OCI-LY7 (cell line): ENCODE measurements at places on chromosomes 3 and 15. TPM values are rescaled to one million over a fixed set of nuclear protein-coding genes. Genes with fewer than 3 reads are reported as not detected.

DNA sequence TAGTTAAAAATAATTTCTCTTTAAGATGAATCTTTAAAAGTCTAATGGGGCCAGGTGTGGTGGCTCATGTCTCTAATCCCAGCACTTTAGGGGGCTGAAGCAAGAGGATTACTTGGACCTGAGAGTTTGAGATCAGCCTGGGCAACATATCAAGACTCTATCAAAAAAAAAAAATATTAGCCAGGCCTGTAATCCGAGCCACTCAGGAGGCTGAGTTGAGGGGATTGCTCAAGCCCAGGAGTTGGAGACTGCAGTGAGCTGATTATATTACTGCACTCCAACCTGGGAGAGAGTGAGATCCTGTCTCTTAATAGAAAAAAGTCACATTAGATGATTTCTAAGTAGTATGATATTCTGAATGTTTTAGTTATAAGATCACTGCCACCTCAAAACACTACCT is 322.0 kb upstream of the MANF start:
- DNase-seq: no peak

Gene DOCK3
- total RNA-seq: not detected in 2 replicates

Gene ROPN1B
- total RNA-seq: not detected in 2 replicates

Gene CHST14
- 13.6 and 15.3 TPM in 2 replicates for total RNA-seq

GRCh38 chr3:1348547-1348946 is 255.7 kb downstream of the CNTN6 start:
- no peak for DNase-seq

DNA sequence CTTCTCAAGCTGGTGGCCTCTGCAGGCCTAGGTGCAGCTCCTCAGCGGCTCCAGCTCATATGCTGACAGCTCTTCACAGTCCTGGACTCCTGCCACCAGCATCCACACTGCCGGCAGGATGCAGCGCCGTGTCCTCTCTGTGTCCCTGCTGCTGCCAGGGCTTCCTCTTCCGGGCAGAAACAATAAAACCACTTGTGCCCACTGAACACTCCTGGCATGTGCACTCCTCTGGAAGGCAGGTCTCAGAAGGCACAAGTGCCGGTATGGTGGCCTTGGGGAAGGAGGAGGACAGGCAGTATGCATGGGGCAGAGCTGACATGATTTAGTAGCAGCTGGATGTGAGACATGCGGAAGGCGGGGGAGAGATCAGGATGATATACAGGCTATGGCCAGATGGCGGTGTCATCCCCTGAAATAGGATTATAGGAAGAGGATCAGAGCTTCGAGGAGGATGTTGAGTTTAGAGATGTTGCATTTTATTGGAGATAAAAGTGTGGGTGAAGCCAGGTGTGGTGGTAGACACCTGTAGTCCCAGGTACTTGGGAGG is 7.5 kb upstream of the MAN2A2 start:
- no peak for DNase-seq

DNA sequence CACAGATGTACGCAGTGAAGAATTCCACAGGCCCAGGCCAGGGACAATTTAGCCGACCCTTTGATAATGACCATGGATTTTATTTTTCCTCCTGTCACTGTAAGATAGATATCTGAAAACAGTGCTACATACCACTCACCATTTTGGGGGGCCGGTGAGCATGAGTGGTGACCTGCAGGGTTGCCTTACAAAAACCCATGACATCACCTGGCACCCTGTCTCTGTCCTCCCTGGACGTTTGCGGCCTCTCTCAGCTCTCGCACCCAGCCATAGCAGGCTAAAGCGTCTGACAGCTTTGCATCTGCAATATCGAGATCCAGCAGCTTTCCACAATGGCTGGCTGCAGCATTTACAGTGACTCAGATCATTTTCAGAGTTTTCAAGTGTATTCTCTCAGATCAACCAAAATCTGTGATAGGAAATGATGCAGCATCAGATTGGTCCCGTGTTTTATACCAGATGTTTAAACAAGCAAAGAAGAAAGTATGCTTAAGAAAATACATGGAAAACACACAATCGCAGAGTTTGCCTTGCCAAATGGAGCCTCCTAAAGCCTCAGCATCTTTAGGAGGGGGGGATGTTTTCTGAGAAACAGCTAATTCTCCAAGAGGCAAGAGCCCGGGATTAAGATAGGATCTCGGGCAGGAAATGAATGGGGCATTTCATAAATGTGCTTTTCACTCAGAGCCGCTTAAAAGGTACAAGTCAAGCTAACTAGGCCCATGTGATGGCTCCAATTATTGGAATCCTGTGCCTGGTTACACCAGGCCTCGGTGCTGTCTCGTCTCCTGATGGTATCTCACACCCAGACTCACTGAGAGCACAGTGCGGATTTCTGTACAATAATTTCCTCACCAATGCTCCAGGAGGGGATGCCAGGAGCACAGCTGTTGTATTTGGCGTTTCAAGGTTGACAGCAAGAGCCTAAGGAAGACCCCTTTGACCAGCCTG is 257.3 kb downstream of the XXYLT1 start:
- no peak for DNase-seq

Gene IL5RA
- total RNA-seq: not detected in 2 replicates

Gene SNX4
- total RNA-seq: 33.5 and 38.9 TPM in 2 replicates

DNA sequence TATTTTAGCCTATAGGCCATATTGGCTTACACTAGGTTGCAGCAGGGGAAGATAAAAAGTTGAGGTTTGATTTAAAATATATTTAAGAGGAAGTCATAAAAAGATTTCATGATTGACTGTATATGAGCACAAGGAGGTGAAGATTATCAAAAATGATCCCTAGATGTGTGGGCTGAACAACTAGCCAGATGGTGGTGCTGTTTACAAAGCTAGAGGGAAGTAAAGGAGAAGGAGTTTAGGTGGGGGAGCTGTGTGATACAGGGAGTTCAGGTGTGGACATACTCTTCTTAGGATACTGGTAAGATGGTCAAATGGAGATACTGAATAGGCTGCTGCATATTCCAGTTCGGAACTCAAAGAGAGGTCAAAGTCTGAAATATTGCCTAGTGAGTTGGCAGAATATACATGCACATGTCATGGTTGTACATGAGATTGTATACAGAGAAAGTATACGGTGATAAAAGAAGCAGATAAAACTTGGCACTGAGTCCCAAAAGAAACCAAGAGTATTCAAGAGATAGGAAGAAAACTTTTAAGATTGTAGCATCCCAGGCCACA is 727.8 kb downstream of the NLGN1 start:
- peak; percentile 1 for DNase-seq

DNA sequence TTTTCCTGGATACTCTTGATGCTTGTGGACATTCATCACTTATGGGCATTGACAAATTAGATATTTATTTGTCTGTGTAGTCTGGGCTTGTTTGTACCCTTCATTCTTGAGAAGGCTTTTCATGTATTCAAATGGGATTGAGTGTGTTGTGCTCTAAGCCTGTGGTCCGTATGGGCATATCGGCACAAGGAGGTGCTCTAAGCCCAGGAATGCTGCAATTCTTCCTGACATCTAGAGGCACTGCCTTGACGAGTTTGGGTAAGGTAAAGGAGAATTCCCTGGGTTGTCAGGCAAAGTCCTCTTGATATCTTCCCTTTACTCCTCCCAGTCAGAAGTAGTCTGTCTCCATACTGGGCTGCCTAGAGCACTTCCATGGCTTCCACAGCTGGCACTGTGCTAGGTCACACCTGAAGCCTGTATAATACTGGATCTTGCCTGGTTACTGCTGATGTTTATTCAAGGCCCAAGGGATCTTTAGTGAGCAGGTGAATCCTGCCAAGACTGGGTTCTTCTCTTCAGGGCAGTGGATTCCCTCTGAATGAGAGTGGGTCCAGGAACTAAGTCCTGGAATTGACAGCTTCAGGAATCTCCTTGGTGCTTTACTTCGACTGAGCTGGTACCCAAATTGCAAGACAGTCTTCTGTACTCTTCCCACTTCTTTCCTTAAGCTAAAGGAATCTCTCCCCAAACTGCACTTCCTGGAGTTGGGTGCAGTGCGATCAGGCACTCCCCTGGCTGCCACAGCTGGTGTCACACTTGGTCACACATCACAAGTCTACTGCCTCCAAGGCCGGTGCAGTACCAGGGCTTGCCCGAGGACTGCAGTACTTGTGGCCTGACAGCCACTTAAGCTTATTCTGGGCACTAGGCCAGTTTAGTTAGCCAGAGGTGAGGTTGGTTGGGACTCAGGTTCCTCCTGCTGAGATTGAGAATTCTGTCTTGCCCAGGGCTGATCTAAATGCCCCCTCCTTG is 46.0 kb downstream of the GALK2 start:
- DNase-seq: peak; percentile 60

GRCh38 chr15:60735559-60736047 is 256.7 kb upstream of the ICE2 start:
- no peak for DNase-seq

GRCh38 chr3:115369021-115369420 is 221.9 kb upstream of the ZBTB20 start:
- no peak for DNase-seq

- DNase-seq: no peak
Observed at GRCh38 chr15:89401631-89402517, 67.2 kb upstream of the POLG start.

GRCh38 chr3:189587664-189588040 is 43.5 kb upstream of the TP63 start:
- no peak for DNase-seq

DNA sequence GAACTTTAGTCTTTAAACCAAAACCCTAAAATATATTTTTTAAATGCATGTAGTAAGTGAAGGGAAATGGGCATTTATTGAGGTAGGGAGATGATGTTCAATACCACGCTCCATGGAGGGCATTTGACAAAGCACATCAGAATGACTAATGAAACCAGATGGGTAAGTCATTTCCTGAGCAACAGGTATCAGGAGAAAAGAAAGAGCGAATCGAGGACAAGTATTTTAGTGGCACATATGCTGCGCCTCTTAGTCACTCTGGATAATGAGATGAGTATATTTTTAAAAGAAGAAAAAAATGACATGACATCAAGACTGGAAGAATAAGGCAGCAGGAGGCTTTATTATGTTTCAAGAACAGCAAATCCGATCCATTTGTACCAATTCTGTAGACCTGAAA is 129.0 kb upstream of the ARHGEF3 start:
- no peak for DNase-seq

Gene STXBP5L
- 10.1 and 10.5 TPM in 2 replicates for total RNA-seq

Gene KBTBD13
- not detected in 2 replicates for total RNA-seq

GRCh38 chr15:52085299-52085698 is 27.3 kb downstream of the BCL2L10 start:
- no peak for DNase-seq

DNA sequence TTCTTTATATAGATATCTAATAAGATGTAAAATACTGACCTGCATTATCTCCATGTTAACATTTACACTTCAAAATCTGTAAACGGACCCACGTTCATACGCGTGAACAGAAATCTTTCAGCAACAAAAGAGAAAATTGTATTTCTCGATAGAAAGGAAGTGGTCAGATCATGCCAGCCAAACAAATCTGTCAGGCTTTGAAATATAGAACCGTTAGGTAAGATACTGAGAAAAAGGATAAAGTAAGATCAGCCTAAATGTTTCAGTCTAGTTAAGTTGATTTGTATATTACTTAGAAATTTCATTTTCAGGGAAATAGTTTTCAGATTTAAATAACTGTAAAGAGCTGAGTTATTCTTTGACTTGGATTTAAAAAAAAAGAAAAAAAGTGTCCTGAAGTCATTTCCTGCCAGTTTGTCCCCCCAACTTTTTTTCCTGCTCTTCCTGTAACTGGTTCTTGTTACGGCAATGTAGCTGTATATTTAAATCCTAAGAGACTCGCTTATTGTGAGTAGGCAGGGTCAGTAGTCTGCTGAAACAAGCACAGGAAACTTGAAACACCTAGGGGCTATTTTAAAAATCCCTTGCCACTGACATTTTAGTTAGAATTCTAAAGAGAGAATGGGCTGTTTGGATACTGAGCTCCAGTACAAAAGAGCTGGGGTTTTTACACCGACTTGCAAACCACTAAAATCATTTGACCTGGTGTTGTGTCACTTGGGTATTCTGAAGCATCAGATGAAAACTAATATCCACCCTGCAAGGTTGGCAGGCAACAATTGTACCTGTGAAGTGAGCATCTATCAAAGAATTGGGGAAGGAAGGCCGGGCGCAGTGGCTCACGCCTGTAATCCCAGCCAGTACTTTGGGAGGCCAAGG is 237.5 kb downstream of the UBE2E2 start:
- DNase-seq: peak; percentile 54

- DNase-seq: no peak
Observed at GRCh38 chr3:171976526-171976925, 62.9 kb upstream of the FNDC3B start.

Gene C3orf22
- not detected in 2 replicates for total RNA-seq

- no peak for DNase-seq
Observed at GRCh38 chr3:131608741-131609140, 106.0 kb upstream of the MRPL3 start.

DNA sequence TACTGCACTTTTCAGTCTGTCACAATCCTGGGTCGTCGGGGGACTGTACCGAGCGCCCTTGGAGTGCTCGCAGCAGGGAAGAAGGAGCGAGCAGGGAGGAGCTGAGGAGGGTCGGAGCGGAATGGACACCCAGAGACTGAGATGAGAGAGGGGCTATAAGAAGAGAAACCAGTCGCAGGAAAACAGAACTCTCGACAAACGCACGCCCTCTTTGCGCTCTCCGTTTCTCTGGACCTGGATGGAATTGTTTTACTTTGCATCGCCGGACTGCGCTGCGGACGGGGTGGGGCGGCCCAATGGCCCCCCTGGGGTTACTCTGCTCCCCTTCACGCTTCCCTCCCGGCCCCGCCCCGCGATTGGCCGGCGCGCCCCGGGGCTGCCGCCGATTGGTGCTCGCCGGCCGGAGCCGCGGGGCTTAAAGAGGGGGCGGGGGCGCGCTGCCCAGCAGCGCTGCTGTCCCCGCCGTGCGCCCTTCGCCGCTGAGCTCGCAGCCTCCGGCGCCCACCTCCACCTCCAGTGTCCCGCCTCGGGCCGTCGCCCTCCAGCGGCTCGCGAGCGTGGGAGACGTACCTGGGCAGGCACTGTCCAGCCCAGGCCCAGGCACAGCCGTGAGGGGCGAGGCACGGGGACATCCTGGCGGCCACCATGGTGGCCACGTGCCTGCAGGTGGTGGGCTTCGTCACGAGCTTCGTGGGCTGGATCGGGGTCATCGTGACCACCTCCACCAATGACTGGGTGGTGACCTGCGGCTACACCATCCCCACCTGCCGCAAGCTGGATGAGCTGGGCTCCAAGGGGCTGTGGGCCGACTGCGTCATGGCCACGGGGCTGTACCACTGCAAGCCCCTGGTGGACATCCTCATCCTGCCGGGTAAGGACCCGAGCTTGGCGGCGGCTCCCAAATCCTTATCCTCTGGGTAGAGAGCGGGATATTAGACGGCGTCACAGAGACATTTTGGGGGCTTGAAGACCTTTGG is at the start of gene CLDN11:
Gene CLDN11 (plus strand): TSS at position 447 of the 977 bp plus-strand sequence. CDS start 199 bp downstream, at position 646.
- DNase-seq: no peak

GRCh38 chr3:186273586-186273985 is 88.4 kb downstream of the DGKG start:
- DNase-seq: no peak

Gene PRSS50
- total RNA-seq: not detected in 2 replicates

DNA sequence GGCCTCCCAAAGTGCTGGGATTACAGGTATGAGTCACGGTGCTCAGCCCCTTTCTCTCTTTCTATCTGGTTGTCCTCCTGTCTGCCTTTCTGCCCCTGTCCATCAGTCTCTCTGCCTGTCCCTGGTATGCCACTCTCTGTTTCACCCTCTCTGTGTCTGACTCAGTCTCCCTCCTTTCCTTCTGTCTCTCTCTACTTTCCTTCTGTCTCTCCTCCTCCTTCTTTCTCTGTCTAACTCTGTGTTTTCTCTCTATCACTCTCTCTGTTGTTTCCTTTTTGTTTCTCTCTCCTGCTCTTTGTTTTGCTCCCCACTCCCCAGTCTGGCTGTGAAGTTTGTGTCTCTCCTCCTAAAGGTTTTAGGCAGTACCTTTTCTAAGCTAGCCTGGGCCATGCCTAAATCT is 9.1 kb upstream of the STRA6 start:
- DNase-seq: no peak

Gene ALPK3
- 0.15 and 0.23 TPM in 2 replicates for total RNA-seq

Gene KLHDC8B
- 0.91 and 1.3 TPM in 2 replicates for total RNA-seq

Gene C15orf61
- 9.3 and 12.2 TPM in 2 replicates for total RNA-seq

Gene SMCO1
- total RNA-seq: not detected in 2 replicates
